ENCODE measurements at places on chromosomes 1 and 21. TPM values are rescaled to one million over a fixed set of nuclear protein-coding genes. Genes with fewer than 3 reads are reported as not detected.

Gene PRDX1
- 279 TPM for total RNA-seq

GRCh38 chr1:167713330-167714081 is 8.3 kb upstream of the MPZL1 start:
- DNase-seq = peak; percentile 80

DNA sequence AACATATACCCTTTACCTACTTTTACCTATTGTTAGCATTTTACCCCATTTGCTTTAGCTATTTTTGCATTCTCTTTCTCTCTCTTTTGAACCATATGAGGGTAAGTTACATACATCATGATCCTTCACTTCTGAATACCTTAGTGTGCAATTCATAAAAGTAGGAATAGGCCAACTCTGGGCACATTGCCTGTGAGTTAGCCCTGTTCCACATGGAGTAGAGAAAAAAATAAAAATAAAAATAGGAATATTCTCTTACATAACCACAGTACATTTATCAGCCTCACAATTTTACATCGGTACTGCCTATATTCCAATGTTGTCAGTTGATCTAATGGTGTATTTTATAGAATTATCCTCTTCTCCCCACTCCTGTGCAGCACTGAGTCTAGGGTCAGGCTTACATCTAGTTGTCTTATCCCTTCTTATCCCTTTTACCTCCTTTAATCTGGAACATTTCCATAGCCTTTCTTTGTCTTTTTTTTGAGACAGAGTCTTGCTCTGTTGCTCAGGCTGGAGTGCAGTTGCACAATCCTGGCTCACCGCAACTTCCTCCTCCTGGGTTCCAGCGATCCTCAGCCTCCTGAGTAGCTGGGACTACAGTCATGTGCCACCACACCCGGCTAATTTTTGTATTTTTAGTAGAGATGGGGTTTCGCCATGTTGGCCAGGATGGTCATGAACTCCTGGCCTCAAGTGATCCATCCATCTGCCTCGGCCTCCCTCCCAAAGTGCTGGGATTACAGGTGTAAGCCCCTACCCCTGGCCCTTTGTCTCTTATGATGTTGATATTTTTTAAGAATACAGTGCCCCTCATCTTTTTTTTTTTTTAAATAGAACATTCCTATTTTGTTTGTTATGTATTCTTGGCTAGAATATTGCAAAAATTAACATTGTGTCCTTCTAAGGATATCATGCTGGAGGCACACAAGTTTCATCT is 11.1 kb upstream of the SLC30A1 start:
- DNase-seq = peak; percentile 84

GRCh38 chr1:42449256-42449655 is 6.6 kb downstream of the ZMYND12 start:
- no peak for DNase-seq

Gene LRRN2
- total RNA-seq = 6.8 TPM

Gene OR2AK2
- not detected for total RNA-seq

DNA sequence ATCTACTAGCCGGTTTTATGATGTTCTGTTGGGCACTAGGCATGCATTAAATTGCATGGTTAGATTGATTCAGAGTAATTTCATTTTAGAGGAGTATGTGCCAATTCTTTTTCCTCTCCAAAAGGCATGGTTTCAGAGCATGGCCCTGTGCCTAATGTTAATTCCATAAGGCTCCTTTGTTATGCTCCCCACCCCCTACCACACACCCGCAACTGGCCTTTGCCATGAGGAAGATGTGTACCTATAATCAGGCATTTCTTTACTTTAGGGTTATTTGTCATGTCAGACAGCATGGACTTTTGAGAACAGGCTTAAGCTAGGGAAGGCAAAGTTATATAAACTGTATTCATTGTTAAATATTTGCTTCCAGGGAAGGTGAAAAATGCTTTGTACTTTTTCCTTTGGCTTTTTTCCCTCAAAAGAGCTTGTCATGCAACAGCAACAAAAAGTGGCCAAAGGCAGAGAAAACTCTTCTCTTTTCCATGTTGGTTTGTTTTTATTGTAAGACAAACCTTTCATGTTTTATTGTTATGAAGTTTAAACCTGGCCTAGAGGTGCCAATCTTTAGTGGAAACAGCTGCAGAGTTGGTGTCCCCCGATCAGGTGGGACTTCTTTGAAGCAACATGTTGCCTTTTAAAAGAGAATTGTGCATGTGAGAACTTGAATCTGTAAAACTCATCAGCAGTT is 24.3 kb upstream of the NBL1 start:
- DNase-seq = no peak

Gene FCAMR
- not detected for total RNA-seq

Gene LGR6
- total RNA-seq = 31.7 TPM

Gene LAMC2
- total RNA-seq = 0.91 TPM

GRCh38 chr1:41795205-41795762 is 123.4 kb downstream of the HIVEP3 start:
- DNase-seq = no peak

Gene PLA2G2D
- total RNA-seq = 0.33 TPM

GRCh38 chr1:46522184-46522968 is 29.1 kb downstream of the KNCN start:
- peak; percentile 82 for DNase-seq

DNA sequence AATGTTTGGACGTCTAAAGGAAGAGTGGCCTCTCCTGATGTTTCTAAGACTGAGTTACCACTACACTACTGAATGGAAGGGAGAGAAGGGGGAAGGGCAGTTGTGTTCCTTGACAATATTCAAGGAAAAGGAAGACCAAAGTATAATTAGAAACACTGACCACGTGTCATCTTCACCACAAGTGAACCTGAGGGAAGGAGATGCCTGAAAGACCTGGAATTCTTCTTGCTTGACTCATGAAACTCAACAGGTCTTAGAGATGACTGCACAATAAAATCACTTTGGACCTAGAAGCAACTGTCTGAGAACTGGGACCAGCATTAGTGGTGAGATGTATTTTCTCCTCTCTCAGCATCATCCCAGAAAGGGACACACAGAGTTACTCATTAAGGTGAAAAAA is 56.7 kb downstream of the PTPN14 start:
- no peak for DNase-seq

DNA sequence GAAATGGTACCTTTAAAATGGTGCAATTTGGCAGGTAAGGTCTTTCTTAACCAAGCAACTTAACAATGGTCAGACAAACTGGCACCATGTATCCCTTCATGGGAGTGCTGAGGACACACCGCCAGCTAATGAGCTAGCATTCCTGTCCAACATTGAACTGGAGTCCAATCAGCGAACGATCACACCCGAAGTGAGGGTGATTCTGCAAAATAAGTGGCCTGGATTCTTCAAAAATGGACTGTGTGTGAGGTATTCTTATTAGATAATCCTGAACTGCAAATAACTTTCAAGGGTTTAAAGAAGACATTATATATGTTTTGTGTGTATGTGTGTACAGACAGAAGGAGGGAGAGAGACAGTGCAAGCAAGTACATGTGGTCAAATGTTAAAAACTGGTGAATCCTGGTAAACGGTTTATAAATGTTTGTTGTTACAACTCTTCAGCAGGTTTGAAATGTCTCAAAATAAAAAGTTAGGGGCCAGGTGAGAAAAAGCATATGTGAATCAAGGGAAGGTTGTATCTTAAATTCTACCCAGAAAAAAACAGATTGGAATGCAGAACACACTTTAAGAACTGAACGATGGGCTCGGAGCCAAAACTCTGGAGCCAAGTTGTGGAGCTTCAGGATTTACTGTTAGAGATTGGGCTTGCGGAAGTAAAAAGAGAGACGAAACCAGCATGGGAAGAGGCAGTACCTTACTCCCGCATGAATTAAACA is 20.9 kb downstream of the GADD45A start:
- DNase-seq = no peak

- DNase-seq = no peak
Measured at GRCh38 chr1:181531441-181531840, 48.1 kb downstream of the CACNA1E start.

Measured in aorta (tissue), 5 donors.